ENCODE measurements at places on chromosomes 4 and X.

DNA sequence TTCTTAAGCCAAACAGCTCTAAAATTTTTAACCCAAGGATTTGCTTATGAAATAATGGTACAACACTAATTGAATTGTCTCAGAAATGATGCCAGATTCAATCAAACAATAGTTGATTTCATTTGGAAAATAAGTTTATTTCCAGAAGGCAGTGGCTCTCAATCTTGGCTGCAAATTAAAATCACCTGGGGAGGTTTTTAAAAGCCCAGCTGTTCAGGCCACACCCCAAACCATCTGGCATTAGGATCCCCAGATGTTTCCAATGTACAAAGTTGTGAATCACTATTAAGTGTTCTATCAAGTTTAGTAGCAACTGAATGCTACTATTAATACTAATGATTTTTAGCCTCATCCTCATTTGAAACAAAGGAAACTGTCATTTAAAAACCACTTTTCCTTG is 22.2 kb downstream of the TMEM184C start:
- DNase-seq: no peak

GRCh38 chrX:125289920-125290319 is 29.8 kb upstream of the TEX13C start:
- DNase-seq: no peak

- no peak for DNase-seq
These were observed 99.3 kb downstream of the ANXA5 start for GRCh38 chr4:121597346-121597934.

DNA sequence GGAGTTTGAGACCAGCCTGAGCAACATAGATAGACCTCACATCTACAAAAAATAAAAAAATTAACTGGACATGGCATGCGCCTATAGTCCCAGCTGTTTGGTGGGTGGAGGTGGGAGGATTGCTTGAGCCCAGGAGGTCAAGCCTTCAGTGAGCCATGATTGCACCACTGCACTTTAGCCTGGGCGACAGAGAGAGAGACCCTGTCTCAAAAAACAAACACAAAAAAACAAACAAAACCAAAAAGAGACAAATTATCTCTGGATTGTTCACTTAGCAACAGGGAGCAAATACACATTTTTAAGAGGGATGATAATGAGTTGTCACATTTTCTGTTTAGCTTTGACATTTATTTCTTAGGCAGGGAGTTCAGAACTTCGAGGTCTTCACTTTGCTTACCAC is 155.4 kb downstream of the CEP135 start:
- no peak for DNase-seq

GRCh38 chr4:28358606-28359005 is 1498.0 kb downstream of the STIM2 start:
- no peak for DNase-seq

GRCh38 chrX:150219374-150220185 is 143.5 kb upstream of the MAMLD1 start:
- DNase-seq: peak; percentile 29

- no peak for DNase-seq
These were observed 1092.3 kb downstream of the ARAP2 start for GRCh38 chr4:35151816-35152572.

- DNase-seq: no peak
These were observed 51.7 kb downstream of the TBC1D9 start for GRCh38 chr4:140704392-140704960.

DNA sequence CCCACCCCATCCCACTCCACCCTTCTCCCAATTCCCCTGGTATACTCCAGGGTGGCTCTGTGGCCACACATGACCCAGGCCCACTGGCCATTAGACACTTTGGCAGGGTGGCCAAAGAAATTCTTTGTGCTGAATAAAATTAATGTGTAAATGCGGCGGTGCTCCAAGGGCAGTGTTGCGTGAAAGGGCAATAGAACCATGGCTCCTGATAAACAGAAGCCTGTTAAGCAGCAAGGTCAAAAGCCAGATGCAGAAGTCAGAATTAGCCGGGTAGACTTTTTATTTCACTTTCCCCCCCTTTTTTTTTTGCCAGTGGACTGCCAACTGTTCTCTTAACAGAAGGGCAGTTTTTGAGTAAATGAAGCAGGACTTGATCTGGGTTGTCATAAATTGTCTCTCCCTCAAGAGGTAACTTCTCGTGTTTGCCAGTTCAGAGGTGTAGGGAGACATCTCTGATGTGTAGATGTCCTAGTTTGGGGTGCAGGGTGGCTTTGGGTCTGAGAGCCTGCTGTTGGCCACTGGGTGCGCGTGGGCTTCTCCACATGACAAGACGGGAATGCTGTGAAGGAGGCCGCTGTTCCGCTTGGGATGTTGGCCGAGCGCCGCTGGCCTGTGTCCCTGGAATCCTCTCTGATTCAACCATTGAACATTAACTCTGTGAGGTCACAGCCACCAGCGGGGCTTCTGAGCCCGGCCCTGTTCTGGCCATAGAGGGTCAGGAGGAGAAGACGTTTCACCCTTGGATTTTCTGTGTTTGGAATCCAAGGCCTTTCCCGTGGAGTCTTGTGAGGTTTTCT is 139.5 kb downstream of the TBL1X start:
- no peak for DNase-seq

- DNase-seq: no peak
These were observed 28.4 kb downstream of the GAGE1 start for GRCh38 chrX:49627086-49627777.

Data from GM04504 (cell line).